ENCODE measurements at places on chromosomes 7 and 10.

GRCh38 chr10:66307826-66308225 lies 618.0 kb upstream of the LRRTM3 start:
- no peak for DNase-seq

DNA sequence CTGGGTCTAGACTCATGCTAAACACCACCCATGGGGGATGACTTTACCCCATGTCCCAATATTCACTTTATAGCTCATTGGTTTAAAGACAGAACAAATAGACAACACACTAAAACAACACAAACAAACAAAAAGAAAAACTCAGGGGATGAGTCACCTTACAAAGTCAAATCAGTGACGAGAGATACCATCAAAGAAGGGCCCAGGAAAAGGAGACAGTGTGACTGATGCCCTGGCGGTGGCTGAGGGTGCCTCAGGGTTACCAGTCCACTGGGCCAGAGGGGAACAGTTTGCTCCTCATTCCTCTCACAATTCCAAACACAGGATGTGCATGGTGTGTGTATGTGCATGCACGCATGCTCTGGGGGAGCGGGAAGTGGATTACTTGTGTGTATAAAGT lies 171.3 kb upstream of the PRKCQ start:
- no peak for DNase-seq

- DNase-seq = no peak
These were observed 33.8 kb downstream of the MICALL2 start for GRCh38 chr7:1425292-1426136.

DNA sequence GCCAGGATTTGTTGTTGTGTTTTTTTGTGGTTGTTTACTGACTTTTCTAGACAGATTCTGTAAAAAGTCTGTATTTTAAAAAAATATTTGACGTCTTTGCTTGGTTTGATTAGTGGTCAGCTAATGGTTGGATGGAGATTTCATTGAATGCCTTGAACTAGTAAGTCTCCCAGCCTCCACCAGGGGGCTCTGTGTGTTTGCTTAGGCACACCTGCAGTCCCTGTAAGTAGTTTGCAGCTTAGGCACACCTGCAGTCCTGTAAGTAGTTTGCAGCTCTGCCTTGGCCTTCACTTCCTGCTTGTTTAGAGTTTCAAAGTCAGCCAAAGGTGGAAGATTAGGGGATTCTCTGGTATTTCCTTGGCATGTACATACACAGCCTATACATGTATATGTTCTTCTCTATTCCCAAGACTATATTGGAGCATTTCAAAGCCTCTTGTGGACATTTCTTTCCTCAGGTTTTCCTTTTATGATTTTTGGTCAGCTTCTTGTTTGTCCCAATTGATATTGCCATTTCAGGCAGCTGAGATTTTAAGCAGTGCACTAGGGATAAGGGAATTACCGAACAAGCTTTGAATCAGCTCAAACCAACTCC lies 101.6 kb downstream of the CCSER2 start:
- no peak for DNase-seq

GRCh38 chr10:37632641-37633040 lies 224.8 kb downstream of the ZNF248 start:
- no peak for DNase-seq

- DNase-seq = no peak
These were observed 331.7 kb downstream of the XPNPEP1 start for GRCh38 chr10:109591601-109592000.

DNA sequence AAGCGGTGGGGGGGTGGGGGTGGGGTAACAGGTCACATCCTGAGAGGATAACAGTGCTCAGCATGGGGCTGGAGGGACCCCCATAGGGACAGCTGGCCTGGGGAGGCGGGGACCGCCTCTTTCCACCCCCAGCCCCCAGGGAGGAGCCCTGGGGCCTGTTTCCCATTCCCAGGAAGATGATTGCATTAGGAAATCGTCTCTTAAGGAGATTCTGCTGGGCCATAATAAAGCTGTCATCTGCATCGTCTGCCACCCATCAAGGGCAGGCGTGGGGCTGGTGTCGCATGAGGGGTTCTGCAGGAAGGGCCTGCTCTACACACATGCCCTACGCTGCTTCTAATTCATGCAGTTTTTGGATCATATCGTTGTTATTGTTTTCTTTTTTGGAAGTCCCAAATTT lies 17.2 kb downstream of the RET start:
- DNase-seq = no peak

- no peak for DNase-seq
These were observed 255.0 kb downstream of the ADK start for GRCh38 chr10:74406006-74406405.

DNA sequence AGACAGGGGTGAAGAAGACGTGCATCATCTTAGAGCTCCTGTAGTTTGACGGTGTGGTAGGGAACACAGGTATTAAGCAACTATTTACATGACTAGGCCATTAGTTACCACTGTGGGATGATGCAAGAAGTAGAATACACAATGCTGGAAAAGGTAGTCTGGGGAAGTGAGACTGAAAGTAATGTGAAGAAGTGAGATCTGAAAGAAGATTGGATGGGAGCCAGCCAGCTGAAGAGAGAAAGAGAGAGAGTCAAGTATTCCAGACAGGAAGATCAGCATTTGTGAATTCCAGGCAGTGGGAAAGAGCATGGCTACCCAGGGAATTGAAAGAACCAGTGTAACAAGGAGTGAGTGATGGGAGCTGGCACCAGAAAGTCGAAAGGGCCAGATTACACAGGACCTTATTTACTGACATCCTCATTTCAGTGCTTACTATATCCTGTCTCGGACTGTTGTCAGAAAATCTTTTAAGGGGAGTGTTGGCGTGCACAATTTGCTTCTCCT lies 4.0 kb upstream of the CFAP58 start:
- no peak for DNase-seq

DNA sequence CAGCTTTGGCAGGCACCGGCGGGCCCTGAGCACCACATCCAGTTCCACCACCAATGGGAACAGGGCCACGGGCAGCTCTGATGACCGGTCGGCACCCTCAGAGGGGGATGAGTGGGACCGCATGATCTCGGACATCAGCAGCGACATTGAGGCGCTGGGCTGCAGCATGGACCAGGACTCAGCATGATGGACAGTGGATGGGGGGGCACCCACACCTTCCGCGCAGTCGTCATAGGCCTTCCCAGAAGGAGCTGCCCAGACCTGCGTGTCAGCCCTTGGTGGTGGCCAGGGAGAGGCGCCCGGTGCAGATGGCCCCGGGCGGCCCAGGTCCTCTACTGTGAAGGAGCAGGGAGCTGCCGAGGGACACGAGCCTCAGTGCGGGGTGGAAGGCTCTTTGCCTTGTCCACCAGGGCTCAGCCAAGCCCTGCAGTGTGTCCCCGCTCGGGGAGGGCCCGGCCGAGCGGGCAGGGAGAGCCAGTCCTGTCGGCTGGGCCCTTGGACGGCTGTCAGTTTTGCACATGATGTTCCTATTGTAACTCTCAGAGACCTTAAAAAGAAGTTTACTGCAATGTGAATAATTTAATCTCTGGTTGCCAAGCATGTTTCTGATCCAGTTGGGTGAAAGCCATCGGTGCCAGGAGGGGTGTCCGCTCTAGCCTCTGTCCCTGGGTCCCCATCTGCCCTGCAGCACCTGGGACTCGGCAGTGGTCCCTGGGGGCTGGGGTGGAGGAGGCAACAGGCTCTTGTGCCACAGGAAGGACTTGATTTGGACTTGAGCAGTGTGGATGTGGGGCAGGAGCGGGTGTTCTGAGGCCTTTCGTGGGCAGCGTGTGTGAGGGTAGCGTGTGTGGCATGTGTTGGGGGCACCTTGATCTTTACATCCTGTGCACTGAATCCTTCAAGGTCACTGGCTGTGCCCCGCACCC lies 12.6 kb downstream of the NACAD start:
- DNase-seq = no peak

- DNase-seq = no peak
These were observed 337.8 kb downstream of the ADARB2 start for GRCh38 chr10:1399431-1400100.

DNA sequence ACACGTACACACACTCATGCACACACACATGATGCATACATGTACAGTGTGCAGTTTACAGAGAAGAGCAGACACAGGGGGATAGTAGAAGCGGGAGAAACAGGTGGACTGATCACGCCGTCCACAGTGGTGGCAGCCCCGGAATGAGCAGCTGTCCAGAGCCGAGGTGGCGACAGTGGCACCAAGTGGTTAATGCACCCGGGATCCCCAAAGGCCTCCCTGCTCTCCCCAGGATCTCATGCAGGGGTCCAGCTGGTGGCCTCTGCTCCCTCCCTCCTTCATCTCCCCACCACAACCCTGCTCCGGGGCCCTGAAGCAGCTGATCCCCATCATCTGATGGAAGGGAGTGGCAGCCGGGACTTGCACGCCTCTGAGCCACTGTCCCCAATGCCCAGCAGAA lies 29.7 kb downstream of the TMEM130 start:
- no peak for DNase-seq

DNA sequence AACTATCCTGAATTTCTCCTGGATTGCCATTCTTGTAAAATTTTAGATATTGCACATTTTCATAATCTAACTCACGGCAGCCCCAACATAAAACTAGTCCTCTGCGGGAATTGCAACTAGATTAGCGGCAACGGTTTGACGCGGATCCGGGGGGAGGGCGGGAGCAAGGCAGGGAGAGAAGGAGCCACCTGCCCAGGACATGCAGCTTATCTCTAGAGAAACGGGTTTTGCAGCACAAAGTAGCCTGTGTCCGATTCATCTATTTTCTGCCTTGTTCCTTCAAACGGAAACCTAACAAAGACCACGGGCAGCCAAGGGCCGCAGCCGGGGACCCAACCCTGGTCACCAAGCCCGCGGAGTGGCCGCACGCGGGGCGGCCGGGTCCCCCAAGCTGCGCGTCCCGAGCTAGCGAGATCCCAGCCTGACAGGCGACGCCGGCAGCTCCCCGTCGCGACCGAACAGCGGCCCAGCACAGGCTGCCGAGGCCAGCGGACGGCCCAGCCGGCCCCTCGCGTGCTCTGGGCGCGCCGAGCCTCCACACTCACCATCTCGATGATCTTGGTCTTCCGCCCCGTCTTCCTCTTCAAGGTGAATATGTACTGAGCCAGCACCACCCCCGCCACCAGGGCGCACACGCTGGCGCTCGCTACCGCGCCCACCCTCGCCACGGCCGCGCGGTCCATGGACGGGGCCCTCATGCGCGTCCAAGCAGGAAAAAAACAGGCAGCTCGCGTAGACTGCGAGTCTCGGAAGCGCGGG lies at the start of gene NT5C3A:
Gene NT5C3A, minus strand, starts transcription at position 754 of the 759 bp plus-strand sequence. Its CDS starts 71 bp downstream, at position 683.
- DNase-seq = no peak

- DNase-seq = peak; percentile 29
These were observed 175.1 kb downstream of the SEPTIN7 start for GRCh38 chr7:35975851-35976454.

- DNase-seq = no peak
These were observed 14.4 kb upstream of the MTERF1 start for GRCh38 chr7:91894781-91895480.

GRCh38 chr7:43390576-43390975 lies 192.3 kb upstream of the STK17A start:
- no peak for DNase-seq

GRCh38 chr7:130293521-130293920 lies 560 bp downstream of the CPA4 start:
- no peak for DNase-seq

DNA sequence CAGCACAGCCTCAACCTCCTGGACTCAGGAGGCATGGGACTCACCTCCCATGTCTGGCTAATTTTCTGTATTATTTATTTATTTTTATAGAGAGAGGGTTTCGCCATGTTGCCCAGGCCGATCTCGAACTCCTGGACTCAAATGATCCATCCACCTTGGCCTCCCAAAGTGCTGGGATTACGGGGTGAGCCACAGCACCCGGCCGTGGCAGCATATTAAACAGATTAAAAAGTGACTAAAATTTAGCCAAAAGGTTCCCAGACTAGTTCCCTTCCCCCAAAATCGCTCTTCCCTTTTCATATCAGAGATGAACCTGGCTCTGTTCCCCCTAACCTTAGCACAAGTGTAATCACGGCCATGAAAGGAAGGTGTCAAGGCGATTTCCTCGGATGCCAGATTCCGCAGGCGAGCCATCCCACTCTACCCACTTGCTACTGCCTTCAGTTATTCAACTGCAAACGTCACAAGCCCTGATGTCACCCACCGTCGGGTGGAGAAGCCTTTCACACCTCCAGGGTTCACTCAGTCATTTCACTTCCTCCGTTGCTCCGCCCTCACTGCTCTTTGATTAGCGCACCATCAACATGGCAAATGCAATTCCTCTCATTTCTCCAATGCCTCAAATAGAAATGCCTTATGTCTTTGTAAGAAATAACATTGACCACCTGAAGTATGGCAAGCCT lies 104.7 kb upstream of the RHEB start:
- no peak for DNase-seq

DNA sequence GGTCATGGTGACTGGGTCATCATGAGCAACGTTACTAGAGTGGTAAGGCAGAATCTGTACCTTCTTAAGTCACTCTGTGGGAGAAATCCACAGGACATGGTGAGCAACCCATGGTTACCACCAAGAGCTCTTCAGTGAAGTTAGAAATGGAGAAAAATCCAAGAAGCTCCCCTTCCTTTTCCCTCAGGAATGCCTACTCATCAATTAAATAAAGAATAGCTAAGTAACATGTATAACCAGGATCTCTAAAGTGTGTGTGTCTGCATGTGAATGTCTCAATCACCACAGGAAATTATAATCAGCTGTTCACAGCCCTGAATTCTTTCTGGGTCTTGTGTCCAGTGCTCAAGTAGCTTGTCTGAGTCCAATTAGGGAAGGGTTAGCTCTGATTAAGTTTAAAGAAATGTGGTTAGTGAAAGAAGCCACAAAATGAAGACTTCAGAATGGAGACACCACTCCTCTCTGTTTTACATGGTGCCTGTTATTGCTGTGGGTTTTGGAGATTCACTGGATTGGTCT lies 73.2 kb downstream of the SEM1 start:
- DNase-seq = no peak

- no peak for DNase-seq
These were observed 538.9 kb upstream of the IGFBP3 start for GRCh38 chr7:46459942-46460341.
